NCI-H1105 treated with DMSO at 0.1 percent for 48 hours (cell line): ENCODE measurements at places on chromosomes 1 and 21.

- no peak for DNase-seq
Observed at GRCh38 chr1:64502931-64503330, 33.0 kb downstream of the CACHD1 start.

DNA sequence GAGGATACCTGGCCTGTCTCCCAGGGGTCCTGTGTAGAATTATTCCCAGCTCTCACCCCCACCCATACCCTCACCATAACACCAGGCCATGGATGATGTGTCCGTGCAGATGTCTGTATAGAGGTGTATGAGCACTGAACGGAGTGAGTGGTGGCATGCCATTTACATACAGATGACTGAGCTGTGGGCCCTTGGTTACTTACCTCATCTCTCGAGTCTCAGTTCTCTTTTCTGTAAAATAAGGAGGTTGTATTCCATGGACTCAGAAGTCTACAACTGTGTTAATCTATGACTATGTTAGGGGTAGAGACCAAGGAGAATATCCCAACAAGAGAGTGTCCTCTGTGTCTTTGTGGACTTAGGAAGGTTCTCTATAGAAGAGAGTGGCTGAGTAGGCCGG is 65.6 kb upstream of the CD1D start:
- no peak for DNase-seq

GRCh38 chr21:16536643-16537434 is 807.1 kb downstream of the USP25 start:
- peak; percentile 60 for DNase-seq

- no peak for DNase-seq
Observed at GRCh38 chr1:17304151-17304825, 3.7 kb upstream of the PADI4 start.

DNA sequence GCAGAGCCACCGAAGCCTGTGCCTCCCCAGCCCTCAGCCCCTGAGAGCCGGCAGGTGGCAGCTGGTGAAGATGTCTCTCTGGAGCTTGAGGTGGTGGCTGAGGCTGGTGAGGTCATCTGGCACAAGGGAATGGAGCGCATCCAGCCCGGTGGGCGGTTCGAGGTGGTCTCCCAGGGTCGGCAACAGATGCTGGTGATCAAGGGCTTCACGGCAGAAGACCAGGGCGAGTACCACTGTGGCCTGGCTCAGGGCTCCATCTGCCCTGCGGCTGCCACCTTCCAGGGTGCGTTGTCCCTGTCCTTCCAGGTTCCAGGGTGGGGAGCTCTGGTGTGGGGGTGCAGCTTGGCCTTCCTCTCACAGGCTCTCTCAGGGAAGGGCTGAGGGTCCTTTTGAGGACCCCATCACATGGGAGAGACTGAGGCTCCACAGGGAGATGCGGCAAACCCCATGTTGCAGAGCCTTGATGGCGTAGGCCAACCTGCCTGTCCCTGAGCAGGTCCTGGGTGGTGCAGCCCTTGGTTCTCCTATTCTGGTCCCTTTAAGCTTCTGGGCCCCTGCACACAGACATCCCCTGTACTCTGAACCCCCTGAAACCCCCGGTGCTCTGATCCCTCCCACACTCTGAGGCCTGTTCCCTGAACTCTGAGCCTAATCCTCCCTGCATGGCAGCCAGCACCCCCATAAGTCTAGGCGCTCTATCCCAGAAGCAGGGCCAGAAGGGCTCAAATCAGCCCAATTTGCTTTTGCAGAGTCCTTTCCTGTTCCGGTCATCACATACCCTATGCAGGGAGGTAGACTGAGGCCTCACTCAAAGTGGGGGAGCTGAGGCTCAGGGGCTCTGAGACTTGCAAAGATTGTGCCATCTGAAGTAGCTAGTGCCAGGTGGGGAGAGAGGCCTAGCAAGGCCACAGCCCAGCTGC is 88.5 kb downstream of the TRIM11 start:
- no peak for DNase-seq

DNA sequence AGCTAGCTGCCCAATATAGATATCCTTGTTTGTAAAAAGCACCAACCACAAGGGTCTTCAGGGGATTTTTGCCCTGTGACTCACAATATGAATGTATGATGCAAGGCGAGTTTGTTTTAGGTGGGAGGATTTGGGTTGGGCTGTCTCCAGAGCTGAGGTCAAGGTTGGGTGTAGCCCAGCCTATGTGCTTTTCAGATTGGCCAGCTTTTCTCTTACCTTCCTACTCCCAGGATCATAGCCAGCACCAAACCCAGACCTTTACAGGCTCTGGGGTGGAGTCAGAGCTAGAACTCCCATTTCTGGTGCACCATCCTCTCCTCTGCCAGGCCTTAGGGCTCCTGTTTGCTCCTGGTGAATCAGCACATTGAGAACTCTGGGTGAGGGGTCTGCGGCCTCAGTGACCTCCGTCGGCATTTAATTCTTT is 55.6 kb upstream of the GCLM start:
- no peak for DNase-seq

DNA sequence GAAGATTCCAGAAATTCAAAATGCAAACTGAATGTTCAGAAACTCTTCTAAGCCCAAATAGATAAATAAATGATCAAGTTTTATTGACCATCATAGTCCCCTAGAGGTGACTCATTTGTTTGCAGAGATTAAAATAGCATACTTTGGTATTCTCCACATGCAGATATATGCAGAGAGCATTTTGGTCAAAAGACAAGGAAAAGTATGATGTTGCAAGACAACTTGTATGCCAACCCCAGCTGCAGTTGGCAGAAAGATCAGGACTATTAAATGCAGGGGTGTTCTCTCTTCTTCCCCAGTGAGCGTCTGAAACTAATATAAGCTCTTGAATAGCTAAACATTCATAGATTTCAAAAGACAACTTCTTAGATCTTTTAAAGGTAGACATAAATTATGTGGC is 404.9 kb downstream of the LTN1 start:
- DNase-seq = no peak

GRCh38 chr1:119068427-119068826 is 72.0 kb downstream of the WARS2 start:
- no peak for DNase-seq

- DNase-seq = no peak
Observed at GRCh38 chr1:197680311-197680710, 95.0 kb downstream of the DENND1B start.

- no peak for DNase-seq
Observed at GRCh38 chr1:191551019-191551418, 607.2 kb upstream of the RGS18 start.

GRCh38 chr1:68812333-68812732 is 315.5 kb upstream of the DEPDC1 start:
- peak; percentile 37 for DNase-seq

DNA sequence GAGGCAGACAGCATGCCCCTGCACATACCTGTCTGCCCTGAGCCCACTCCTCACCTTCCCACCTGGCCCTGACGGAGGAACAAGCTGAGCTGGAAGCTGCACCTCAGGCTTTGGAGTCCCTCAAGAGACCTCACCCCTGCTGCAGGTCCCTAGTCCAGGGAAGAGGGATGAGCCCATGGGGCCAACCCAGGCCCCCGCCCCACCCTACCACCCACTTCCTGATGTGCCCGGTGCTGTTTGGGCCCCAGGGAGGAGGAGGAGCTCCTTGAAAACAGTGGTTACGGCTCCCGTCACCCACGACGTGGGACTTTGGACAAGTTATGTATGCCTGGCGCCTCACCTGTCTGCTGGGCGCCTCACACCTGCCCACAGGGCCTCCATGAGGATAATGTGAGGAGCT is 250.2 kb downstream of the NPHP4 start:
- DNase-seq = no peak

DNA sequence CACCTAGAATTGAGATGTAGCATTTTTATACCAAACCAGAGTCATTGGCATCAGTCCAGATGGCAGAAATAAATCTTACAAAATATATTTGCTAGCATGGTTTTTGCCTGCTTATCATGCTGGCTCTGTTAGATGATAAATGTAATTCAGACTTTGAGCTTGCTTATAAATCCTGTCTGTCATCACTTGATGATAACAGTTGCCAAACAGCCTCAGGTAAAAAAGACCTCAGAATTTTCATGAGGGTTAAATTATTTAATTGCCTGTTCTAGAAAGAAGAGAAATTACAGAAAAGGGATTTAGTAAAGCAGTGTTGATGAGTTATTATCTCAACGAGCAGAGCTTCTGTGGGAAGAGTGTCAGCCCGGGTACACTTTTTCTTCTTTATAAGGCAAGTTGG is 83.3 kb downstream of the FNBP1L start:
- DNase-seq = peak; percentile 44

DNA sequence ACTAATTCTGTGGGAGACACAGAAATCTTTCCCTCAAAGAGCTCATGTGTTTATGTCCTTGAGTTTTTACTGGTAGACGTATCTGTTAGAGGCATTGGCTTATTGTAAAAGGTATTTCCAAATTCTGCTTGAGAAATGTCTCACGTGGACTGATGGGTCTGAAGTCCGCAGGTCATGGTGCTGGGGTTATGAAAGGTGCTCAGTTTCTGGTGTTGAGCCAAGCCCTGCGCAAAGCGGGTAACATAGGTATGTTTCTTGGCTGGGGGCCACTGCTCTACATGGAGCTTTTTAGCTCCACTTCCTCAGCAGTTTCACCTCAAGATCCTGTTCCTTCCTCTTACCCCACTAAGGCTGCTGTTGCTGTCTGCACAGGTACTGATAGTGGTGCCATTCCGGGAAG is 10.8 kb downstream of the UTP25 start:
- DNase-seq = no peak

DNA sequence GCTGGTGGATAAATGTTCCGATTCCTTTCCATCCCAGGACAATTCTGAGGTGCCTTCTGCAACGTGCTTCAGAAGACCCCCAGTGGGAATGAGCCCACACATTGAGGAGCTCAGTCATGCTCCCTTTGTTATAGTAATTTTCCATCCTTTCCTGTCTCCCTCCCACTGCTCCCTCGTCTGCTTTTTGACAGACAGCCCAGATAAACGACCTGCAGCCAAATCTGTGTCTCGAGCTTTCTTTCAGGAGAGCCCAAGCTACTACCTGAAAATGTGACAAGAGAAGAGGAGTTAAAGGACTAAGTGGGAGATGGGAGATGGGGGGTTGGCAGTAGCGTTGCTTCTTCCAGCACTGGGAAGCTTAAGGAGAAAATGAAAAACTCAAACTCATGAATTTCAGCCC is 65.9 kb upstream of the LRRN2 start:
- DNase-seq = no peak

- peak; percentile 81 for DNase-seq
Observed at GRCh38 chr1:41268154-41268770, 26.2 kb upstream of the SCMH1 start.

DNA sequence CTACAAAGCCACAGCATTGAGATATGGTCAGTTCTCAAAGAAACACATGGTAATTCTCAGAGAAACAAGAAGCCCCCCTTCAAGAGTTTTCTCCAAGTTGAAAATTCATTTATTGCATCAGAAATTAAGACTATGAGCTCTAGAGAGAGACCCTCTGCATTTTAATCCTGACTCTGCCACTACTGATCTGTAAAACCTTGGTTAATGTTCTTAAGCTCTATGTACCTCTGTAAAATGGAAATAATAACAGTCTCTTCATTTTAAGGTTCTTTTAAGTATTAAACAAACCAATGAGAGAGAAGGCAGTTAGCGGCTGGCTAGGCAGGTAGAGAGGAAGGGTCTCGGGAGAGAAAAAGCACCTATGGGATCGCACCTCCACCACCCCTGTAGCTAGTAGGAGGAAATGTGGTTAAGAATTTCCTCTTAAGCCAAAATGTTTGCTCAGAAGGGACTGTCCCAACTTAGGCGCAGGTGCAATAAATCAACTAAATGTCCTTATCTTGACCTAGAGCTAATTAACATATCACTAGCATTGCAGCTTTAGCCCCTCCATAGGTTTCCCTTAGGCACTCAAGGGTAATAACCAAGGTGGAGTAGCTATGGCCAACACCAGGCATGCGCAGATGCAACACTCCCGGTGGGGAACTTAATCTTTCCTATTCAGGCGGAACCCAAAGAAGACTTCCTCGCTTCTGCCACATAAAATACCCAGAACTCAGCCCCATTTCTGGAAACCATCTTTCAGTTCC is 1685.4 kb downstream of the MRPL39 start:
- no peak for DNase-seq

GRCh38 chr1:234706199-234706598 is 96.2 kb upstream of the IRF2BP2 start:
- DNase-seq = no peak

- peak; percentile 98 for DNase-seq
Observed at GRCh38 chr1:204446413-204447111, 34.9 kb upstream of the PPP1R15B start.

DNA sequence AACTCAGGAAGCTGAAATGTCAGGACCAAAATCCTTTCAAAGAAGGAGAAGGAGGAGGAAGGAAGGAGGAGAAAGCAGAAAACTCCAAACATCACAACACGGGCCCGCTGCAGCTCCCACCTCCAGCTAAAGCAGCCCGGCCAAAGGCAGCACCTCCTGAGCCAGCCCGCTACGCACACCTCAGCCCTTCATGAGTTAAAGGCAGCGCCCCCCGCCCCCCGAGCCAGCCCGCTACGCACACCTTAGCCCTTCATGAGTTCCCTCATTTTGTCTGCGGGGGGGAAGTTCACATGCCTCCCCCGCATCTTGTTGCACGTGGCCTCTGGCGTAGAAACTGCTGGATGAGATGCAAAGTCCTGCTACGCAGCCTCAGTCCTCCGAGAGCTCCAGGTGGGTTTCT is 90.7 kb upstream of the ARHGEF16 start:
- DNase-seq = no peak

GRCh38 chr1:152858062-152858461 is 1.7 kb upstream of the LCE7A start:
- no peak for DNase-seq

DNA sequence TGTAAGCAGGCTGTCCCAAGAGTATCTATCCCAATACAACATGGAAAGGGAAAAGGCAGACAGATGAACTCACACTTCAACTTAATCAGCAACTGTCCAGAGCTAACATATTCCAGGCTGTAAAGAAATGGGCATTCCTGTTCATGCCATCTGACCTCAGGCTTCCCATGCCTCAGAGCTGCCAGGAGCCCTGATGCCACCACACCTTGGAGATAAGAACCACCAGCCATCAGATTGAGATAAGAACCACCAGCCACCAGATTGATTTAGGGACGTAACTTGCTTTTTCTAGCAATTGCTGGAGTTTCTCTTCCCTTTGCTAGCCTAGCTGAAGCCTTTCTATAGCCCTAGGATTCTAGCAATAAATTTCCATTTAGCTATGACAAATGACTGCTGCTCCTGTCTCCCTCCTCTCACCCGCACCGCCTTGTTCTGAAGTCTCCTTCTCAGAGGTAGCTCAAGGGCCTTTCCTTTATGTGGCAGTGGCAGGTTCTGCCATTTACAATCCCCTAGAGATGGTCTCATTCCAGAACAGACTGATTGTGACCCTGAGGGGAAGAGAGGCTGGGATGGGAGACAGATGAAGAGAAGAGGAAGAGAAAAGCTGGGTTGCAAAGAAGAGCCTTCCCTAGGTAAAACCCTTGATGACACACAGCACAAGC is 88.0 kb upstream of the CTTNBP2NL start:
- DNase-seq = no peak

DNA sequence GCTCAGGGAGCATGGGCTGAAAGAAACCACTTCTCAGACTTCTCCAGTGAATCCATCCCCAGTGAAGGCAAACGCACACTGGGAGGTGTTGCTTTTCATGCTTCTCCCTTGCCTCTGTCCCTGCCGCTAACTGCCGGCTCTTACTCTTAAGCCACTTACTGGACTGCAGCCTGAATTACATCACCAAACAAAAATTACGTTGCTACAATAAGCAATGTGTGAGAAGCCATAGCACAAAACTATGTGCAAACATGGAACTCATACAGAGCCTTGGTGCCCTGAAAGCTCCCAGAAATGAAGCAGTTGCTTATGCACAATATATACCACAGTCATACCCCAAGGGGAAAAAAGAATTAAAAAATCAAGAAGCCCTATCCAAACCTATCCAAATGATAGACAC is 375.2 kb downstream of the KCNH1 start:
- no peak for DNase-seq
